ENCODE measurements at places on chromosomes 4 and X.

DNA sequence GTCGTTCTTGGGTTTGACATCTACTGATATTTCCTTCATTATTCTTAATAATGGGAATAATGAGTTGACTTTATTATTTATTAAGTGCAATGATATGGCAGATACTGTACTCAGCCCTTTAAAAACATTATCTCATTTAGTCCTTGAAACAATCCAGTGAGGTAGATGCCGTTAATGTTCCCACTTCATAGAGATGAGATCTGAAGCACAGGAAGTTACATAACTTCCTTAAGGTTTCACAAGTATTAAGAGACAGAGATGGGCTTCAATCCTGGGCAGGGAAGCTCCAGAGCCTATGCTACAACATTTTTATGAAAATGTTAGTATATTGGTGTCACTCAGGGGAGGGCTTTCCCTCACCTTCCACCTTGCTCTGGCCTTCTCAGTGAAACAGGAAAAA, 9.7 kb upstream of the KLHL13 start:
- DNase-seq = peak; percentile 1

DNA sequence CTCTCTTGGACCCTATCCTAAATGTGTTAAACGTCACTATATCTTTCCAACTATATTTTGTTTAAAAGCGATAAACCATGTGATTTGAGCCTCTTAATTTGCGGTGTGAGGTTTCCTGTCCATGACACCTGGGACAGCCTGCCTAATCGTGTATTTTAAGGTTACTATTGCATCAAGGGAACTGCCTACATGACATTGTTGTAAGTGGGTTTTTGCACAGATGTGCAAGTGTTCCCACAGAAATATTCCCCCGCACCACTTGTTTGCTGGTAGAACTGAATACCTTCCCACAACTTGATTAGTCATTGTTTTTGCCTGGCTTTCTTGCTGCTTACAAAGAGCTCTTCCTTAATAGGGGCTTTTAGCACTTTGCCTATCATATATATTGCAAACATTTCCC, 5.1 kb upstream of the FAM184B start:
- DNase-seq = no peak

- DNase-seq = no peak
Measured at GRCh38 chr4:148955564-148956297, 513.5 kb upstream of the NR3C2 start.

- DNase-seq = no peak
Measured at GRCh38 chr4:93384887-93385286, 443.7 kb upstream of the ATOH1 start.

- DNase-seq = no peak
Measured at GRCh38 chr4:139672732-139673131, 7.1 kb downstream of the MGST2 start.

DNA sequence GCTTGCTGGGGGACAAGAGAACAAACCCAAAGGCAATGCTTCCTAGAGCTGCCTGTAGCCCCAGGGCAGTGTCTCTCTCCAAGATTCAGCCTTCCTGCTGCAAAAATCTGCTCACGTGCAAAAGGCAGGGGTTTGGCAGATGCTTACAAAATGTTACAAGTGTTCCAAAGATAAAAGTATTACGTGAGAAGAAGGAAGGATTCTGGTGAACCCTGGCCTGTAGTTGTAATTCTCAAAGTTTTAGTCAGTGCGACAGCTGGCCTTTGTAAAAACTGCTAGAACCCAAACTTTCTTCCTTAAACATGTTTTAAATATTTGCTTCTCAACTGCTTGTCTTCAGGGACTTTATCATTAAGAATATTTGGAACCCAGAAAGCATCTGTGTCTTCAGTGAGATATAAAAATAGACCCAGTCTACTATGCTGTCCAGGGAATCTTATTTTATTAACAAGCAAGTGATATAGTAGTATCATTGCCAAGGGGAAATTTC, 232.3 kb downstream of the FRMPD4 start:
- DNase-seq = no peak

GRCh38 chrX:115952417-115953092, 218.0 kb upstream of the AGTR2 start:
- no peak for DNase-seq

DNA sequence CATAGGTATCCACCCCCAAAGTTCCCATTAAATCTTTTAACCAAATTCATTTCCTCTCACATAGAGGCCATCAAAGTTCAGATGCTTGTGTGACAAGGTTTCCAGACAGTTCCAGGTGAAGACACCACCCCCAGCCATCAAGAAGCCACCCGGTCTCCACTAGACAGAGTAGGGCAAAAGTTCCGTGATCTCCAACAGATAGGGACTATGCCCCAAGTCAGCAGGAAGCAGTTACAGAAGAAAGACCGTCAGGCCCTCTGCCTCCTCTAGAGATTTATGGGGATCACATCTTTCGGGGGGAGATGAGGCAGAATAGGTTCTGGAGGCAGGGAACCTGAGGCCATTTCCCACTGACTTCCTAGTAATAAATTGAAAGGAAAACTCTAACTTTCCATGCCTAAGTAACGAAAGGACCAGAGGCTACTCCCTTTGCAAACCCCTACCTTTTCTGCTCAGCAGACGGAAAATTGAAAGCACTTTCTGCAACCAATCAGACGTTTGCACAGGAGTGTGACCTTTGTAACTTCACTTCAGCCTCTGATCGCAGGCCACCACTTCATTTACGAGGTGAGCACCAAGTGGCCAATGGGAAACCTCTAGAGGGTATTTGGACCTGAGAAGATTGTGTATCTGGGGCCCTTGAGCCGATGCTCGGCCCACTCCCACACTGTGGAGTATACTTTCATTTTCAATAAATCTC, 18.5 kb upstream of the ZNF280C start:
- no peak for DNase-seq

- no peak for DNase-seq
Measured at GRCh38 chr4:29581457-29581856, 1138.7 kb upstream of the PCDH7 start.

All from inflammatory macrophage (primary cell).